Fibroblast of skin of left quadriceps (primary cell): ENCODE measurements at places on chromosomes 1 and 21.

GRCh38 chr21:38913120-38913892 lies 107.6 kb downstream of the ETS2 start:
- no peak for DNase-seq

- no peak for DNase-seq
These were observed 292.1 kb downstream of the SETD4 start for GRCh38 chr21:35768187-35768586.

GRCh38 chr1:172991674-172992400 lies 58.9 kb downstream of the TNFSF18 start:
- DNase-seq = no peak

DNA sequence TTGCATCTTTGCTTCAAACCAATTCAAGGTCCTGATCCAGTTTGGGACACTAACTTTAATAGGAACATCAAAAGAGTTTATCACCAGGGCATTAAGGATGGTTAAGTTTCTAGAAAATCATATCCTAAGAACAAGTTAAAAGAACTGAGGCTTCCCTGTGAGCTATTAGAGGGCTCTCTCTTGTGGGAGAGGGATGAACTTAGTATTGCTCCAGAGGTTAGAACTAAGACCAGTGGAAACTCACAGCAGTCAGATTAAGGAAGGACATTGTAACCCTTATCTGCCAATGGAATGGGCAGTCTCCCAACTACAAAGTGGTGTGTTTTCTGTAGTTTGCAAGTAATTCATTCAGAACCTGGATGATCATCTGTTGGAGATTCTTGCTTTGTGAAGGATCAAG lies 36.8 kb downstream of the UBE2U start:
- no peak for DNase-seq

DNA sequence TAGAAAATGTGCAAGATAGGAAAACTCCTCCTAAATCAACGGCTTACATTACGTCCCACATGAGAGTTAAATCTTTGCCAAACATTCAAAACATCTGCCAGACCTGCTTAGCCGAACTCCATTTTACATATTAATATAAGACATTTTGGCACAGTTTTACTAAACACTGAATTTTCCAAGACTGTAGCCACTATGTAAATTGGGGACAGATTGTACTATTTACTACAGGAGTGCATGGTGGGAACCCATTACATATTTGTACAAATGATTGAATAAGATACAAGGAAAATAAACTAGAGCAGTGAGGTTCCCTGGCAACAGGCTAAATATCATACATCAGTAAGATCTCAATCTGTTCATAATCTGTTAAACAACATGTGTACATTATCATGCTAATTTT lies 1234.4 kb downstream of the KCNT2 start:
- no peak for DNase-seq

GRCh38 chr1:167276969-167277368 lies 56.3 kb downstream of the POU2F1 start:
- no peak for DNase-seq

DNA sequence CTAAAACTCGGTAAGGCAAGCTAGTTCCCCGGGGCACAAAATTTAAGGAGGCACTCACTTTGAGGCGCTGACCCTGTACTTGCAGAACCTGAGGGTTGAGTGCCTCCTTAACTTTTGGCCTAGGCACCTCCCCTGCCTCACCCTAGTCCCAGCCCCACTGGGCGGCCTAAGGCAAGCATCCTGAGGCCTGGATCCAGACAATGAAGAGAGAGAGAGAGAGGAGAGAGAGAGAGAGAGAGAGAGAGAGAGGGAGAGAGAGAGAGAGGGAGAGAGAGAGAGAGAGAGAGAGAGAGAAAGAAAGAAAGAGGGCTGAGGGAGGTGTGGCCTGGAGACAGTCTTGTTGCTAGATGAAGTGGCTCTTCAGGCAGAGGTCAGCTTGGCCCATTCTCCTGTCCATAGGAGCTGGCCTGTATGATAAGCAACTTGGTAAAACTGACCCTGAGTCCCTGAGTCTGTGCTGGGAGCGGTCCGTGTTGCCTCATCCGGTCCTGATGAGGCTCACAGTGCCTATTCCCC lies 7.4 kb upstream of the LRRN2 start:
- no peak for DNase-seq

- no peak for DNase-seq
These were observed 130.2 kb upstream of the ATP1B1 start for GRCh38 chr1:168976267-168976666.

DNA sequence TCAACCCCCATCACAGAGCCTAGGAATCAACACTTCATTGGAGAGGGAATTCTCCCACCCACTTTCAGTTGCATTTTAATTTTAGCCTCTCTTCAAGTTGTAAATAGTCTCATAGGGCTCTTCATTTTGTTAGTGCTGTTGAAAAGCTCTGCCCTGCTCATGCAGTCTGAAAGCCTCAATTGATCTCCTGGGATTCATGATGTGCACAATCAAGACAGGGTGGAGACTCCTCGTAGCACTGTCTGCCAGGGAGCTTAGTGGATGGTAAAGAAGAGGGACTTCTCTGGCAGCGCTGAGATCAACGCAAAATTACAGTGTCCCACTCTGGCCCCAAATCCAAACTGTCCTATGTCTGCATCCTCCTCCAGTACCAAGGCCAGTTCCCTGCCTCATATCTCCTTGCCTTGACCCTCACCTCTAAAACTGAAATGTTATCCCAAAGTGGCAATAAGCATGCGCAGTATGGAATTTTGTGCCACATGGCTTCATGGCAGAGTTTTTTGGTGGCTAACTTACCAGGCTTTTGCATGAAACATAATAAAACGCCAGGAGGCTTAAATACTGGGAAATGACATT lies 282.2 kb downstream of the CACNA1E start:
- no peak for DNase-seq

DNA sequence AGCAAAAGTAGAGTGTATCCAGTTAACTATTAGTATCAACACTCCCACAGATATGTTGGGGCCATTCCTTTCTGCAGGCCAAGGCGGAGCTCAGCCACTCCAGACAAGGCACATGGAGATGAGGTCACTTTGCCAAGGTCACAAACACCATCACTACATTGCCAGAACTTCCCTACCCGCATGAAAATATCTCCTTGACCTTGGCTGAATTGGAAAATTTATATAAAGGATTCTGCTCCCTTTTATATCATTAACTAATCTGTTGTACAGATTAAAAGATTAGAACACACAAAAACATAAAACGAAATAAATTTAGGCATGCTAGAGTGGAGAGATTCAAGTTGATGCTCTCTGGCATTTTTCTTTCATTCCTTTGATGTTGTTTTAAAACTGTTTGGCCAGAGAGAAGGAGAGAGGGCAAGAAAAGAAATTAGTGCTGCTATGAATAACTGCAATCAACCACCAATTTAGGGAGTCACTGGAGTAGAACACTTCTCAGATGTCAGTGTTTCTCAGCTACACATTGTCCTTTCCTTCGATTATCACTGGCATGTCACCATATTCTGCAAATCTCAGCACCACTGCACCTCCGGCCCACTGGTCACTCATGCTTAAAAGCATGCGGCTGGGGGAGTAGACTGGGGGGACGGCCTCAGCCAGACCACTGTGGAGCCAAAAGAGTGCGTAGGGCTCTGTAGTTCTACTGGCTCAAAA lies 78.7 kb upstream of the ATP1B1 start:
- no peak for DNase-seq

GRCh38 chr1:237124856-237125462 lies 83.0 kb downstream of the RYR2 start:
- DNase-seq = no peak

- DNase-seq = no peak
These were observed 90.4 kb downstream of the NPHP4 start for GRCh38 chr1:5901841-5902240.

DNA sequence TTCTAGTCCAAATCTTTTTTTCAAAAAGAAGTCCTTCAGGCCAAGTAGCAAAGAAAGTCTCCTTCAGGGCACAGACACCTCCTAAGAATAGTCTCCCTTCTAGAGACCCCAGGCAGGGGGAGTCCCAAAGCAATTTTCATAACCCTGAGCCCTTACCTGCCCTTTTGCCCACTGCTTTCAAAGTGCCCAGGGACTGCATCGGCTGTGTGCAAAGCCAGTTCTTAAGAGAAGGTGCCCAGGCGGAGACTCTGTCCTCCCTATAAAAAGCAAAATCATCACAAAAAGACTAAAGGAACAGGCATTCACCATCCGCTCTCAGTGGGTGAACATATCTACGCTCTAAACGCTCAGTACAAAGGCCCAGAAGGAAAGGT lies 32.2 kb downstream of the ELK4 start:
- DNase-seq = no peak

DNA sequence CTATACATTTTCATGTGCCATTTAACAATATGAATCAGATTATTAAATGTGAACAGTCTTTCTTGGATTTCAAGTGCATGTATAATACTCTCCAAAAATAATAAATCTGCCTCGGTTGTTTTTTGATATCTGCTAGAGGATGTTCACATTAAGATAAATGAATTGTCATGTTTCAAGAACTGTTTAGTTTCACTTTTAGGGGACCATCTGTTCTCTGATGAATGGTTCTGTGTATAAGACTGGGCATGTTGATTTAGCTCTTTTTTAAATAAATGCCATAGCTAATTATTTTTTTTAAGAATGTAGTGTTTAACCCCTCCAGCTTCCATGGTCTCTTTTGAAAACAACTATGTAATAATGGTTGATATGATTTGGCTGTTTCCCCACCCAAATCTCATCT lies 1245.1 kb upstream of the ADGRL4 start:
- DNase-seq = no peak

GRCh38 chr1:6127587-6128163 lies 52.4 kb downstream of the CHD5 start:
- peak; percentile 37 for DNase-seq

GRCh38 chr1:39788758-39789570 lies at the start of gene BMP8B:
TSS of gene BMP8B (minus strand) at chr1:39788865. CDS start at chr1:39788485, 380 bp downstream.
- no peak for DNase-seq

GRCh38 chr21:29403922-29404538 lies 105.3 kb downstream of the BACH1 start:
- no peak for DNase-seq

DNA sequence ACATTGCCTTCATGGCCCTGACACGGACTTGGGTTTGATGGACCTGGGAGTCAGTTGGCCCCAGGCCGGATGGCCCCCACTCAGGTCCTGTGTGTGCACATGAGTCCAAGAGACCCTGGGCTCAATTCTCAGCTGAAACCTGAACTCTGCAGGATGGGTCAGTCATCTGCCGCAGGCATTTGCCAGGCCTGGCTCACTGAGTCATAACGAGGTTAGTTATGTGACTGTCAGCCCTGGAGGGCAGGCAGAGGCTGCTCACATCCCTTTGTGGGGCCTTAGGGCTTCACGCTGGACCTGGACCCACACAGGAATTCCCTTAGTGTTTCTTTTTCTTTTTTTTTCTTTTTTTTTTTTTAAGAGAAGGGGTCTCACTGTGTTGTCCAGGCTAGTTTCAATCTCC lies 46.5 kb downstream of the PSMG1 start:
- no peak for DNase-seq
